ENCODE measurements at places on chromosomes 13 and 19. TPM values are rescaled to one million over a fixed set of nuclear protein-coding genes. Genes with fewer than 3 reads are reported as not detected.

FARP1 gene
- total RNA-seq: 77.7 TPM

GRCh38 chr13:105796081-105796480 lies 739.4 kb downstream of the EFNB2 start:
- DNase-seq: no peak

- DNase-seq: no peak
Measured at GRCh38 chr13:20404488-20405222, 121.0 kb downstream of the CRYL1 start.

GRCh38 chr19:52673014-52673413 lies 34.9 kb upstream of the ZNF83 start:
- no peak for DNase-seq

DNA sequence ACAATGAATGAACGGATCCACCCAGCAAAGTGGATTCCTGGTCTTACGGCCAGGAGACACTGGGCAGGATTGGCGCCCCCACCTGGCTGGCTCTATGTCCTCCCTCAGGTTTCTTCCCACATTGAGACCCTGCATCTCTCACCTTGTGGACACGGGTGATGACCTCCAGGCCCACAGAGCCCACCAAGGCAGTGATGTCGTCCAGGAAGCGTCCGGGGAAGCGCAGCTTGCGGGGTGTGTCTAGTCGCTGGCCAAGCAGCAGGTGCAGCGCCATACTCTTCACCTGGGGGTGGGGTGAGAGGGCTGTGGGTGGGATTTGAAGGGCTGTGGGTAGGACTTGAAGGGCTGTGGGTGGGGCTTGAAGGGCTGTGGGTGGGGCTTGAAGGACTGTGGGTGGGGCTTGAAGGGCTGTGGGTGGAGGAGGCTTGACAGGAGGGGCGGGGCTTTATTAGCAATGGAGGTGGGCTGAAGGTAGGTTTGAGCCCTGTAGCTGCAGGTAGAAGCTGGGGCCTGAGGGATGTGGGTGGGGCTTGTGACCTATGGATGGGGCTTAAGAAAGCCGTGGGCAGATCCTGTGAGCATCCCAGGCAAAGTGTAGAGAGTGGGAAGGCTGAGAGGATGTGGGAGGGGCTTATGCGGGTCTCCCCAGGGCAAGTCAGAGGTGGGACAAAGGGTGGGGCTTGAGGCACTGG lies 12.1 kb upstream of the ANGPTL8 start:
- peak; percentile 27 for DNase-seq

DNA sequence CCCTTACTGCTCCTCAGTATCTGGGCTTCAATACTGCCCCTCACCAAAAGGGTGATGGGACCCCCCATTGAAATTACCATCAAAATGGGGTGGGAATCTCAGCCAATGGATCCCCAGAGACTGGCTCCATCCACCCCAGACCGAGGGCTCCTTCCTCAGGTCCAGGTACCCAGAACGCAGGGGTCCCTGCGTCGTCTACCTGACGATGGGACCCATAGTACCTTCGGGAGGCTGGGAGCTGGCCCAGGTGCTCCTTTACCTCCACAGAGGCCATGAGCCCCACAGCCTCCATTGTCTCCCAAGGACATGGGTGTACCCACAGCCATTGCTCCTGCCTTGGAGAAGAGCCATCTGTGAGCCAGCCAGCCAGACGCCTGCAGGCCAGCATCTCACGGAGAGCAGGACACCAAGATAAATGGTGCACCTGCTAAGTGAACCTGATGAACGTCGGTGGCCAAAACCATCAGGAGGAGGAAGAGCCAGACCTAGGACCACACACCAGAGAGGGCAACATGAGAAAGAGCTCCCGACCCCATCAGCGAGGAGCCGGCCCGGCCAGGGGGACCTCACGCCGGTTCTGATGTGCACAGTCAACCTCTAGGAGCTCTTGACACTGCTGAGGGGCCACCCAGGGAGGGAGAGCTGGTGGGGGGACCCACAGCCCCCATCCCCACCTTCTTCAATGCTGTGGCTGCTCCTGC lies 156.8 kb upstream of the SOX1 start:
- no peak for DNase-seq

DNA sequence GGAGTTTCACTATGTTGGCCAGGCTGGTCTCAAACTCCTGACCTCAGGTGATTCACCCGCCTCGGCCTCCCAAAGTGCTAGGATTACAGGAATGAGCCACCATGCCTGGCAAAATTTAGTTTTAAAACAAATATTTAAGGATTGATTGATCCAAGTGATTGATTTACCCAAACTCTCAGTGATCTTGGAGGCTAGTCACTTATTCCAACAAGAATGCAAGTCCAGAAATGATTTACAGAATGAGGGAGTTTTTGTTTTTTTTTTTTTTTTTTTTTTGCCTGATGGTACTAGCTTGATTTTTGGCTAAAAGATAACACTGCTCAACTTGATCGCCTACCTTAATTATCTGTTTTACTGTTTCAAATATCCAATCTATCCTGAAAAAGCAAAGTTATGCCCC lies 5.7 kb upstream of the TEX26 start:
- no peak for DNase-seq

- no peak for DNase-seq
Measured at GRCh38 chr13:24087605-24088225, 72.8 kb upstream of the SPATA13 start.

- DNase-seq: peak; percentile 62
Measured at GRCh38 chr19:17346109-17346671, 8.8 kb downstream of the GTPBP3 start.
